ENCODE measurements at places on chromosomes 4 and X.

- DNase-seq, result no peak
These were observed 186.3 kb upstream of the TLL1 start for GRCh38 chr4:165686756-165687155.

DNA sequence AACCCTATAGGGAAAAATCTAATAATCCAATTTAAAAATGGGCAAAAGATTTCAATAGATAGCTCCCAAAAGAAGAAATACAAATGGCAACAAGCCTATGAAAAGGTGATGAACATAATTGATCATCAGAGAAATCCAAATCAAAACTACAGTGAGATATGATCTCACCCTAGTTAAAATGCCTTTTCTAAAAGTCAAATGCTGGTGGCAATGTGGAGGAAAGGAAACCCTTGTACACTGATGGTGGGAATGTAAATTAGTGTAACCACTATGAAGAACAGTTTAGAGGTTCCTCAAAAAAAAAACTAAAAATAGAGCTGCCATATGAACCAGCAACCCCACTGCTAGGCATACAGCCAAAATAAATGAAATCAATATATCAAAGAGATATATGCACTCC lies 44.5 kb downstream of the STPG2 start:
- DNase-seq, result no peak

GRCh38 chrX:41857670-41858069 lies 65.7 kb downstream of the CASK start:
- DNase-seq, result no peak

- DNase-seq, result no peak
These were observed 361.4 kb downstream of the CBLL2 start for GRCh38 chrX:22634083-22634482.

DNA sequence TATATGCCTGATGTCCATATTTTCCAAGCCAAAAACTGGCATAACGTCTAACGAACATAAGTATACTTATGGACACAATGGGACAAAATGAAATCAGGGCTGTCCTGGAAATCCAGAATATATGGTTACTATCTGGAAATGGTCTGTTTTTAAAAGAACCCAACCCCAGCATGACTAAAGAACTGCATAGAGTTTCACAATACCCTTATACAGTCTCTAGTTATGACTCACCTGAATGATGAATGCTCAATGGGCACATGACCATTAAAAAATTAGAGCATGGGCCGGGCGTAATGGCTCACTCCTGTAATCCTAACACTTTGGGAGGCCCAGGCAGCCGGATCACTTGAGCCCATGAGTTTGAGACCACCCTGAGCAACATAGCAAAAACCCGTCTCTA lies 31.8 kb downstream of the AMMECR1 start:
- DNase-seq, result no peak

GRCh38 chrX:20144491-20144890 lies 2.9 kb upstream of the EIF1AX start:
- no peak for DNase-seq

GRCh38 chr4:36722986-36723385 lies 441.6 kb downstream of the DTHD1 start:
- no peak for DNase-seq

All from cortex of kidney (tissue), 1 donor.